ENCODE measurements at places on chromosomes 1 and 21. TPM values are rescaled to one million over a fixed set of nuclear protein-coding genes. Genes with fewer than 3 reads are reported as not detected.
A peak's percentile ranks its signal among the peaks of the same experiment; 100 is the strongest.

GRCh38 chr1:232430467-232430866 is 199.5 kb downstream of the SIPA1L2 start:
- no peak overlapping the region for H3K27ac ChIP-seq
- DNase-seq = no peak
- H3K27me3 ChIP-seq = no peaks in the 10 kb centered on the region
- peaks cover 4% of the 10 kb centered on the region for H3K4me1 ChIP-seq

DNA sequence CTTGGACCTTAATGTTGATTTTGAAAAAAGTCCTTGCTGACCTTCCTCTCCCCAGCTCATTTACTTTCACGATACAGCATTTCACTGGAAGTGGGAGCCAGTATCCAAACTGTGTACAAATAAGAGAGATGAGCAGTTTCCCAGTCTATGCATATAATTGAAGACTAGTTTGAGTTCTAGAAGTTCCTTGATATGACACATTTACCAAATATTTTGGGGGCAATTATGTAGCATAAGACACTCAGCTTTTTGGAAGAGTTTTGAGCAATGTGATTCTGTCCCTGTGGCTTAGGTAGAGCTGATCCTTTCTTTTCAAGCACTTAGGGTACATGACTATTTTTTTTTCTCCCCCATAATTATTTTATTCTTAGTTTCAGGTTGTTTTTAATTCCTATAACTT is 26.4 kb downstream of the GIPC2 start:
- no peak for DNase-seq
- H3K27me3 ChIP-seq = no peaks in the 10 kb centered on the region
- H3K4me1 ChIP-seq = no peaks in the 10 kb centered on the region
- H3K27ac ChIP-seq = no peak overlapping the region
- H3K4me3 ChIP-seq = no peak overlapping the region
- H3K36me3 ChIP-seq = no peaks in the 10 kb centered on the region

- no peaks in the 10 kb centered on the region for H3K36me3 ChIP-seq
- peaks cover 70% of the 10 kb centered on the region for H3K4me1 ChIP-seq
- DNase-seq = peak; percentile 43
- H3K27me3 ChIP-seq = no peaks in the 10 kb centered on the region
- peak overlapping the region; percentile 69 for H3K27ac ChIP-seq
These were observed 2.3 kb upstream of the VWA1 start for GRCh38 chr1:1432951-1433803.

GRCh38 chr21:41974752-41975053 is 20.9 kb upstream of the C2CD2 start:
- H3K27me3 ChIP-seq = no peaks in the 10 kb centered on the region
- H3K4me3 ChIP-seq = no peak overlapping the region
- no peak for DNase-seq
- H3K27ac ChIP-seq = no peak overlapping the region
- H3K36me3 ChIP-seq = no peaks in the 10 kb centered on the region

- peaks cover 12% of the 10 kb centered on the region for H3K4me1 ChIP-seq
- H3K4me3 ChIP-seq = no peak overlapping the region
- DNase-seq = peak; percentile 8
These were observed 23.5 kb downstream of the ANGPTL1 start for GRCh38 chr1:178847396-178847849.

- H3K27me3 ChIP-seq = no peaks in the 10 kb centered on the region
- no peak for DNase-seq
- H3K36me3 ChIP-seq = peaks cover 42% of the 10 kb centered on the region
- no peaks in the 10 kb centered on the region for H3K4me1 ChIP-seq
These were observed 74.9 kb downstream of the PIK3CD start for GRCh38 chr1:9726406-9726805.

DNA sequence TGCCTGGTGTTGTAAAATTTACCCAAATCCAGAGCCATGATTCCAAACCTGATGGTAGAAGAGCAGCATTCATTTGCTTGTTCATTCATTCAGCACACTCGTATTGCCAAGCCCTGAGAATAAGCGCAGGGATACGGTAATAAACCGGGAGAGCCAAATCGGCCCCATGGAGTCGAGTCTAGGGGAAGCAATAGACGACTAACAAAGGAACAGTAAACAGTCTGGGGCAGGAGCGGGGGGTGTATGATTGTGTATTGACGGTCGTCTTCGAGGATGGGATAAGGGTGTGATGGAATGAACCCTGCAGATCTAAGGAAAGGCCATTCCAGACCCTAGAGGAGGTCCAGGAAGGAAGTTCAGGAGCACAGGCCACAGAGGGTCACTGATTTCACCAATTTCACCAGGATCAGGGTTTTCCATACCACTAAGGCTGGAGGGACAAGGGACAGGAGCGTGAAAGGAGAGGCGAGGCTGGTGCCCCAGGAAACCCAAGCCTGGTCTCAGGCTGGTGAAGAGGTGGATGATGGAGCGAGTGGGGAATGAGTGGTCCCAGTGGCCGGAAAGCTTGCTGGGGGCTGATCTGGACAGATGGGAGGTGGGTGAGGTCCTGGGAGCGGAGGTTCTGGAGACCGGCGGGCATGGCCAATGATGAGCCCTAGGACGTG is 61.1 kb upstream of the PDE9A start:
- no peaks in the 10 kb centered on the region for H3K27me3 ChIP-seq
- peaks cover 8% of the 10 kb centered on the region for H3K4me1 ChIP-seq
- no peak for DNase-seq
- no peaks in the 10 kb centered on the region for H3K36me3 ChIP-seq
- H3K27ac ChIP-seq = no peak overlapping the region

DNA sequence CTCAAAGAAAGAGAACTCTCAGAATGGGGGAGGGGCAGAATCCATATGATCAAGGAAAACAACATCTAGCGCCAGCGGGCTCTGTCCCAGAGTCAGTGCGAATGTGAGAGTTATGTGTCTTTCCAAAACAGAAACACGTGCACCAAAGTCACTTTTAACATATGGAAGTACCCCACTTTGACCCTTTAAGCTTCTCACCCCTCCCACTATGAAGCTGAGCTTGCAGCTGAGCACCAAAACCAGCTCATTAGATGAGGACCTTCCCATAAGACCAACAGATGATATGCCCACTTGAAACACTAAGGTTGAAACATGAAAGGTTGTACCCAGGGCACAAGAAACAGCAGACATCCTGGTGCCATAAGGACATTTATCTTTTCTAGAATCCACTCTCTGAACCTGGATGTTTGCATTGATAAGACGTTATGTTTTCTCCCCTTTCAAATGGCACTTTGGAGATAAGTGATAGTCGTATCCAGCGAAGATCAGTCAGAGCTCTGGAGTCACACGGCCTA is 171.0 kb downstream of the TGFBR3 start:
- peaks cover 17% of the 10 kb centered on the region for H3K4me1 ChIP-seq
- H3K36me3 ChIP-seq = no peaks in the 10 kb centered on the region
- no peak overlapping the region for H3K27ac ChIP-seq
- DNase-seq = no peak

DNA sequence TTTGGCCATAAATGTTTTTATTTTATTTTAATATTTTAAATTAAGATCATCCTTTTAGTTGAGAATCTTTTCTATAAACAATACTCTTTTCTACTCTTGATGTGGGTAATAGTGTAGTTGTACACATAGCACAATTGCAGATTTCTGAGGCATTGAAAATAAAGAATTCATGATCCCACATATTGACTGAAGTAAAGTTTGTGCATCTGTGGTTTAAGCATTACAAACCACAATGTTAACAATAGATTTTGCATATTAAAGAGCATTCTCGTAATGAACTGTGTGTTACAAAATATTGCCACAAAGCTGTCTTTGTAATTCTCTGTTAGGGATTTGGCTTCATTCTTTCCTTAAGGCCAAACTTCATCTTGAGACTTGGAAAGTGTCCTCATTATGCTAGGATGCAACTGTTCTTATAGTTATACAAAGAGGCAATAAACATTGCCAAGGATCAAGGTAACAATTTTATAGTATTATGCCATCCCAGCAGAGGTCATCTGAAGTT is 256.8 kb downstream of the OLFM3 start:
- no peaks in the 10 kb centered on the region for H3K36me3 ChIP-seq
- no peak overlapping the region for H3K27ac ChIP-seq
- H3K4me3 ChIP-seq = no peak overlapping the region
- no peak for DNase-seq
- no peaks in the 10 kb centered on the region for H3K4me1 ChIP-seq

- H3K4me1 ChIP-seq = no peaks in the 10 kb centered on the region
- H3K36me3 ChIP-seq = no peaks in the 10 kb centered on the region
- H3K27ac ChIP-seq = no peak overlapping the region
- H3K27me3 ChIP-seq = no peaks in the 10 kb centered on the region
- DNase-seq = no peak
- no peak overlapping the region for H3K4me3 ChIP-seq
These were observed 68.9 kb upstream of the DMRTA2 start for GRCh38 chr1:50492142-50492541.

C1QC gene
- total RNA-seq = 111 TPM

COL6A1 gene
- total RNA-seq = 157 TPM

MROH7 gene
- 19.6 TPM for total RNA-seq

TMEM52 gene
- total RNA-seq = not detected

KIF14 gene
- total RNA-seq = 0.42 TPM

Data from thyroid gland (tissue), 4 donors.